ENCODE measurements at places on chromosomes 11 and 22. TPM values are rescaled to one million over a fixed set of nuclear protein-coding genes. Genes with fewer than 3 reads are reported as not detected.

- no peak for DNase-seq
Observed at GRCh38 chr11:101726988-101727387, 143.2 kb upstream of the TRPC6 start.

Gene BRMS1
- 80.5 TPM for total RNA-seq

GRCh38 chr11:88104408-88104807, 70.8 kb downstream of the RAB38 start:
- DNase-seq = no peak

DNA sequence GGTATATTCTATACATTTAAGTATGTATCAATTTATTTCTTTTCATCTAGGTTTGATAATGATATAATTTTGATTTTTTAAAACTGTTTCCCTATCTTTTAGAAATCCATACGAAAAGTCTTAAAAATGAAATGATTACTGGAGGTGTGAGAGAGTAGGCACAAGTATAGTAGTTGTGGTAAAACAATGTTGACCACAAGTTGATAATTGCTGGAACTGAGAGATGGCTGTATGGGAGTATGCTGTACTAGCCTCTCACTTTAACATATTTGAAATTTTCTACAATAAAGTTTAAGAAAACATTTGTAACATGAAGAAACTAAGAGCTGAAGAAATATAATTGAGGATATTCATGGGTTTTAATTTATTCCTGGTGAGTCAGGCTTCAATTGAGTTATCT, 30.0 kb downstream of the FSHB start:
- DNase-seq = no peak

DNA sequence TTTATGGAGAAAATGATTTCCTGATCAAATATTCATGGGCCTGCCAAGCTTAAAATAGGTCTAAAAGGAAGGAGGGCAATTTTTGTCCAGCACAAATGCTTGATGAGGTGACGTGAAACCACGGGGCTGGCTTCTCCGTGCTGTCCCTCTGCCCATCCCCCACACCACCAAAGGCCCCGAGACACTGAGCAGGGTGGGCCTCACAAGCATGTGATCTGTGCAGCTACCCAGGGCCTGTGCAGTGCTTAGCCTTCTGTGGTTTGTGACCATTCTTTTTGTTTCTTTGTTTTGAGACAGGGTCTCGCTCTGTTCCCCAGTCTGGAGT, 94.8 kb upstream of the RTL6 start:
- no peak for DNase-seq

Gene MYEOV
- 2.2 TPM for total RNA-seq

Gene WNT11
- not detected for total RNA-seq

GRCh38 chr11:70482529-70482917, 84.2 kb downstream of the CTTN start:
- no peak for DNase-seq

DNA sequence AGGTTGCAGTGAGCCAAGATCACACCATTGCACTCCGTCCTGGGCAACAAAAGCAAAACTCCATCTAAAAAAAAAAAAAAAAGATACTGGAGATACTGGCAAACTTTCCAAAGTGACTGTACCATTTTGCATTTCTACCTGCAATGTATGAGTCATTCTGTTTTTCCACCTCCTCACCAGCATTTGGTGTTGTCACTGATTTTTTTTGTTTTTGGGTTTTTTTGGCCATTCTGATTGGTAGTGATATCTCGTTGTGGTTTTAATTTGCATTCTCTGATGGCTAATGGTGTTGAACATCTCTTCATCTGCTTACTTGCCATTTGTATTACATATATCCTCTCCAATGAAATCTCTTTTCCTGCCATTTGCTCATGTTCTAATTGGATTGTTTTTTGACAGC, 12.0 kb upstream of the RBX1 start:
- no peak for DNase-seq

DNA sequence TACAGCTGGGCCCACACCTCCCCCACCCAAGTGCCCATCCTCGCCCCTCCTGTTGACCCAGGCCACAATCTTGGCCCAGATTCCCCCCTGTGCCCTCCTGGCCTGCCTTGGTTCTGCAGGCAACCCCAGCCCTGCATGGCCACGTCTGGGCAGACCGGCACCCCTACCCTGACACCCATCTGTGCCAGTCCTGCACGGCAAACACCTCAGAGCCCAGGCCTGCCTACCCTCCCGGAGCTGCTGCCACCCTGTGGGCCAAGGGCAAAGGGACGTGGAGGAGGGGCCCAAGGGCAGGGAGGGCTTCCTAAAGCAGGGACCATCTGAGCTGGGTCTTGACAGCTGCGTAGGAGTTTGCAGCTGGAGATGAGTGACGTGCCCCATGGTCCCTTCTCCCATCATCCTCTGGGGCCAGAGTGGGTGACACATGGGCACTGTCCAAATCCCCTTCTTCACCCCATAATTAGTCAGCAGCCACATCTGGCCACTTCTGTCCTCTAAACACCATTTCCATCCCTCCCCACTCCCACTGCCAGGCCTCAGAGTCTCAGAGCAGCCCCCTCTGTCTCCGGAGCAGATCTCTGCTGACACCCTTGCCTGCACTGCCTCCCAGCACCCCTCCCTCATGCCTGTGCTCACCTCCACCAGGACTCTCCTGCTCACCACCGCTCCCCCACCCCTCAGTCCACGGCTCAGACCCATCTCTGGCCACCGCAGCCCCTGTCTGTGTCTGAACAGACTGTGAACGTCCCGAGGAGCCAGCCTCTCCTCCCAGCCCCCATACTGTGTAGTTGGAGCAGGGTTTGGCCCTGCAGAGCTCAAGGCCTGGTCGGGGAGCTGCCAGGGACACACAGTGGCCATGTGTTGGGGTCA, 35.6 kb upstream of the PPARA start:
- DNase-seq = no peak

DNA sequence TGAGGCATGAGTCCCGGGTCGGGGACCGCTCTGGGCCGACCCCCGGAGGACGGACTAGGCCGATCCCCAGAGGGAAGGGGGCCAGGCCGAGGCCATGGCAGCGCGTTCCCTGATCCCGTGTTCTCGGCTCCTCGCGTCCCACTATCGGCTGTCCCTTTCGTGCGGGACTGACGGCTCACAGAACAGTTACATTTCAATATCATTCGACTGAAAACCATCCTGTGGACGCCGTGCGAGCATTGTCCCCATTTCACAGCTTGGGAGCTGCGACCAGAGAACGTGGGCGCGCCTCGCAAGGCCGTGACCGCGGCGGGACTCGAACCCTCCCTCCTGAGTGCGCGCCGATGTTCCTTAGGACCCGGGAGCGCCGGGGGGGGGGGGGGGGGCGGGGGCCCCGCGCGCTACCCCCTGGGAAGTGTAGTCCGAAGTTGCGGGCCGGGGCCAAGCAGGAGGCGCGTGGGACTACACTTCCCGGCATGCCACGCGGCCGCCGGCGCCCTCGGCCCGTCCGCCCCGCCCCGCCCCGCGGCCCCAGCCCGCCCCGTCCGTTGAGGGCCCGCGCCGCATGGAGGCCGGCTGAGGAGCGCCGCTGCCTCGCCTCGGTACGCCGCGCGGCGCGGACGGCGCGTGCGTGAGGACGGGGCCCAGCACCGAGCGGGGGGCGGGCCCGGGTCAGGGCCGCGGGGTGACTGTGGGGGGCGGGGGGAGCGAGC, at the start of gene TRABD:
Gene TRABD, plus strand, starts transcription at position 539 of the 713 bp plus-strand sequence. CDS start 7,148 bp downstream, outside the sequence.
- peak; percentile 60 for DNase-seq
